ENCODE measurements at places on chromosomes 2 and 18. TPM values are rescaled to one million over a fixed set of nuclear protein-coding genes. Genes with fewer than 3 reads are reported as not detected.

DNA sequence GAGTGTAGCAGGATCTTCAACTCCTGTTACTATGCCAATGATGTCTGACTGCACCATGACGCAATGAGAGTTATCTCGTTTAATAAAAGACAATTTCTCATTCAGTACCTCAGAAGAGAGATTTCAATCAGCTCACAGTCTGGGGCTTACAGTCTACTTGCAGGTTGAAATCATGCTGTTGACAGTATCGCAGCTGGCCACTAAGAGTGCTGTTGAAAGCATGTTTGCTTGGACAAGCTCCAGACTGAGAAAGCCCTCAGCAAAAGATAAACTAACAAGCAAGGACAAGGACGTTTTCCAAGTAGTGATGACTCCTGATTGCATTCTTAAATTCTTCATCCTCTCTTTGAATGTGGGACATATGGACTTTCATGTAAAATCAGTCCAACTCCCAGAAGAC lies 145.2 kb upstream of the SYT4 start:
- DNase-seq: no peak

PTPRN gene
- total RNA-seq: 6.3 TPM

DNA sequence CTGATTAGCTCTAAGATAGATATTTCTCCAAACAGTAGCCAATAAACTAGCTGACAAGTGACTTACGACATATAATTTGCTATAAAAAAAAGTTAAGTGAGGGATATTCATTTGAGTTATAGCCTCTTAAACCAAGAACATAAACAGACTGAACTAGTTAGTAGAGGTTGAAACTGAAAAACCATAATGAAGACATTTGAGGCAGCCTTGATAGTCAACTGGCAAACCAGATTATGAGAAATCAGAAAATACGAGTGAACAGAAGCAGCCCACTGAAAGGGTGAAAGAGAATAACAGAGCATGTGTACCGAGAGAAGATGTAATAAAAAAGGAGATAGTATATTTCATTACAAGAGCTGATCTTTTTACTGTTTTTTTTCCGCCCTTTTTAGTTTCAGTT lies 698.1 kb upstream of the SETBP1 start:
- DNase-seq: no peak

GRCh38 chr2:132815516-132815915 lies 145.5 kb upstream of the LYPD1 start:
- no peak for DNase-seq

- DNase-seq: no peak
Measured at GRCh38 chr2:44679990-44680389, 261.5 kb upstream of the SIX3 start.

DNA sequence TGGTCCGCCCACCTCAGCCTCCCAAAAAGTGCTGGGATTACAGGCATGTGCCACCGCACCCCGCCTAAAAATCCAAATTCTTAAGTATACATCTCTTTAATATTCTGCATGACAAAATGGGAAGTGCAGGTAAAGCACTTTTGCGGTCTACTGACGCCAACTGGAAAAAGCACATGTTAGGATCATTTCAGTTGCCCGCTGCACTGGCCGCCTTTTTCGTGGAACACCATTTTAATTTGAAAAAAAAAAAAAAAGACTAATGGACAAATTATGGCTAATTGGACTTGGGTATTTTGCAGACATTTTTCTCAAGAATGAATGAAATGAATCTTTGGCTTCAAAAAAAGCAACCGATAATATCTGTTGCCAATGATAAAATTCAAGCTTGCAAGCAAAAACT lies 129.3 kb upstream of the GPC1 start:
- no peak for DNase-seq

- DNase-seq: no peak
Measured at GRCh38 chr2:49123600-49123999, 30.7 kb downstream of the FSHR start.

DNA sequence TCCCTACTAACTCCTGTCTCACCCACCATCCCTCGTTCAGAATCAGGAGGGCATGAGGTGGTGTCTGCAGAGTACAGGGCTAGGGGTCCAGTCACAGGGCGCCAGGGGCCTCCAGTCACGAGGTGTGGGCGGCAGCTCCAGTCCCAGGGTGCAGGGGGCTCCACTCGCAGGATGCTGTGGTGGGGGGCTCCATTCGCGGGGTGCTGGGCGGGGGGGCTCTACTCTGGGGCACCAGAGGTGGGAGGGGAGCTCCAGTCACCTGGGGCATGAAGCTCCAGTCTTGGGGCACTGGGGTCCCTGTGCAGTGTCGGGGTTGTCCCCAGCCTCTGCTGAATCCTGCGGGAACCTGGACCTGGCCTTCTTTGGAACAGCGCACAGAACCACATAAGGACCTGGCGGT lies 66.0 kb downstream of the EIPR1 start:
- no peak for DNase-seq

- DNase-seq: no peak
Measured at GRCh38 chr2:144496092-144496976, 23.6 kb downstream of the ZEB2 start.

DNA sequence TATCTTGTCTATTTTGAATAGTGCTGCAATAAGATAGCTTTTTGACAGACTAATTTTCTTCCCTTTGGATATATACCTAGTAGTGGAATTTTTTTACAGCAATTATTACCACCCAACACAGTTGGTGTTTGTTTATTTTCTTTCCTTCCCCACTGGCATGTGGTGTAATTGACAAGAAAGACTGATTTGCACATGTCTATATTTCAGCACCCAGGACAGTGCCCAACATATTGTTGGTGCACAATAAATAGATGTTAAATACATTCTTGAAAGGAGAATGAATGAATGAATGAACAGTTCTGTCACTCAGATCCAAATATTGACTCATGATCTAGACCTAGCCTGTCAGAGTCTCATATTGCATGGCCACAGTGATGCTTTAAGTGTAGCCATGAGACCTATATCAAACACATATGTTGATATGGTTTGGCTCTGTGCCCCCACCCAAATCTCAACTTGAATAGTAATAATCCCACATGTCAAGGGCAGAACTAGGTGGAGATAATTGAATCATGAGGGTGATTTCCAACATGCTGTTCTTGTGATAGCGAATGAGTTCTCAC lies 538.2 kb downstream of the NYAP2 start:
- DNase-seq: no peak

CCDC102B gene
- total RNA-seq: 1.3 TPM

ELOA2 gene
- not detected for total RNA-seq

All from pancreas (tissue), 10 donors.